ENCODE measurements at places on chromosomes 3 and 15.

- DNase-seq: no peak
Measured at GRCh38 chr15:59609730-59610712, 1.6 kb upstream of the GCNT3 start.

GRCh38 chr3:107432013-107432515 is 54.8 kb downstream of the CCDC54 start:
- DNase-seq: no peak

DNA sequence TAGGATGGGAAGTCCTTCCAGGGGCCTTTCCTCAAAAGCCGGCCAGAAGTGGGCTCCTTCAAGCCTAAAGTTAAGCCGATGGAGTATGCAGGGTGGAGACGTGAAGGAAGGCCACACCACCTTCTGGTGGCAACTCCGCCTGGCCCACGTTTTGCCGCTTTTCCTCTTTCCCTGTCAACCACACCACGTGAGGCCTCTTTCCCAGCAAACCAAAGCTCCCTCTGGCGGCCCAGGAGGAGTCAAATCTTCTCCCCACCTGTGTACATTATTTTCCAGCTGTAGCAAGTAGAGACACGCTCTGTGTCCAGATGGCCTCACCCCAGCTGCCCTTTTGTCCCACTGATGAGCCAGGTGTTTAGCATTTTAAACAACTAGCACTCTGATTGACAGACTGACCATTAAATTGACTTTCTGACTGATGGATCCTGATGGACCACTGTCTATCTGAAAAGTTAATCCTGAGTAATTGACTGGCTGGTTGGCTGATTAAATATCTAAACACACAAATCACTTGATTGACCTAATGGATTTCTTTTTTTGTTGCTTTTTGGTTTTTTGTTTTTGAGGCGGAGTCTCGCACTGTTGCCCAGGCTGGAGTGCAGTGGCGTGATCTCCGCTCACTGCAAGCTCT is 59.6 kb upstream of the ZBTB38 start:
- DNase-seq: no peak

- no peak for DNase-seq
Measured at GRCh38 chr3:67118635-67119034, 120.5 kb downstream of the KBTBD8 start.
